ENCODE measurements at places on chromosomes 1 and 21.

DNA sequence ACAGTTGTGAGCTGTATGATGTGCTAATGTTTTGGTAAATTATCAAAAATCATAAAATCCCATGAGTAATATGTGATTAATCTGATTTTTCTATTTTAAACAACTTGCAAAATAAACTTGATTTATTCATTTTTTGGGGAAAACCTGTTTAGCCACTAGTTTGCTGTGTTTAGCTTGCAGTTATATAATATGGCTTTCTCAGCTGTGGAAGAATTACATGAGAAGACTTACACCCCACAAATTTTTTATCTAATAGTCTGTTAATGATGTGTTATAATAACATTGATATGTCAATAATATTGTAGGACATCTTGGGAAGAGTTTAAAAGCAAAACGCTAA lies 2.4 kb upstream of the ERRFI1 start:
- DNase-seq = no peak

GRCh38 chr1:116628448-116628847 lies 39.1 kb downstream of the IGSF3 start:
- DNase-seq = no peak

- DNase-seq = no peak
Measured at GRCh38 chr1:77361621-77362020, 79.8 kb downstream of the AK5 start.

- DNase-seq = no peak
Measured at GRCh38 chr1:903721-904271, 19.9 kb upstream of the SAMD11 start.

DNA sequence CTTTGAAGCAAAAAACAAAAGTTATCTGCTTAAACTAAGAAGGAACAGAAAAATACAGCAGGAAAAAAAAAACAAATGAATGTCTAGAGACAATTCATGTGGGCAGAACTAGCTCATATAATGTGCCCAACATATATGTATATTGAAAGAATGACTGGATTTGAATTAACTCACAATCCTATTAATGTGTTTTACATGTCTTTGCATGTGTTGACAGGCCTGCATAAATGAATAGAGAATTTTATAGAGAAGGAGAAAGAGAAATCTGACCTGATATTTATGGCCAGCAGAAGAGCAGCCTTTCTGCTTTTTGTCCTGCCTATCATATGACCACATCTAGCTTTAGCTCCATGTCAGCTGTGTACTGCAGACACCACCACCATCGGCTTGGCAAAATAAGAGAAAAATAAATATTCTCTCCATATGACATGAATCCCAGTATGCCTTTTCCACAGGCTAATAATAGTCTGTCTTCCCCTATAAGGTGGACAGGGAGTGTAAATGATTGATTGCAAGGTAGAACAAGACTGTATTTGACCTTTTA lies 171.5 kb upstream of the PALMD start:
- no peak for DNase-seq

DNA sequence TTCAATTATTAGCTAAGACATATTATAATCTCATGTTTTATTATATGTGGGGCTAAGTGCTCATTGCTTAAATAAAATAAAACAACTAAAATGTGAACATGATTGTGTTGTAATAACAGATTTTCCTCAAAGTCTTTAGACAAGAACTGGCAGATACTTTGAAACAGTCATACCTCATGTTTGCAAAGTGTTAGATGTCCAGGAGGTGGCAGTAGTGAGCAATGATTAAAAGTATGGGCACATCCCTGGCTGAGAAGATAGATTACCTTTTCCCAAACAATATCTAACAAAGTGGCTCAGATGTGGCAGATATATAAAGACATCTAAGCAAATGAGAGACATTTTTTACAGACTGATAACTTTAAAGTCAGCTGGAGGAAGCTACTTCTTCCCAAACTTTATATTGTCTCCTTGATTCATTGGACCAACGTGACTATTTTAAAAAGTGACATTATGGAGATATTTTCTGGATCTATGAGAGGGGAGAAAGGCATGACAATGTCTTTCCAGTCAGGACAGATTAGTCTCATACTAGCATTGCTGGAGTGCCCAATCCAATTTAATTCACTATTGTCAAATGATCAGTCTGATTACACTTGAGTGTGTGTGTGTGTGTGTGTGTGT lies 269.8 kb downstream of the S1PR1 start:
- DNase-seq = no peak

Data from effector memory CD4-positive, alpha-beta T cell (primary cell).